ENCODE measurements at places on chromosomes 7 and 10.

GRCh38 chr10:63671317-63671937 lies 150.2 kb downstream of the REEP3 start:
- DNase-seq, result no peak

DNA sequence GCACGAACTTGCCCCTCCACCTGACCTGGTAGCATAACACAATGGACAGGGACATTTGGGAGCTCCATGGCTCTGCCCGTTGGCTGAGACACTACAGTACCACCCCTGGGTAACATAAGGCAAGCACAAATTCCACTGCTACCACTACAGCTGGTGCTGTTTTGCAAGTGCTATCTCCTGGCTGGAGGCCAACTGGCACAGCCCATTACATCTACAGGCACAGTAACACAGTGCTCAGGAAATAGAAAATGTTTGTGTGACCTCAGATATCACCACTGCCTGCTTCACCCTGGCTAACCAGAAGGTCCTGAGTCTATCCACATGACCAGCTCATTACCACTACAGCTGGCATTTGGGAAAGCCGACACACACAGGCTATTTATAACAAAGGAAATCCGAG lies 631.1 kb upstream of the MBL2 start:
- DNase-seq, result no peak

- DNase-seq, result no peak
These were observed 320.7 kb downstream of the HGF start for GRCh38 chr7:81449105-81449504.

DNA sequence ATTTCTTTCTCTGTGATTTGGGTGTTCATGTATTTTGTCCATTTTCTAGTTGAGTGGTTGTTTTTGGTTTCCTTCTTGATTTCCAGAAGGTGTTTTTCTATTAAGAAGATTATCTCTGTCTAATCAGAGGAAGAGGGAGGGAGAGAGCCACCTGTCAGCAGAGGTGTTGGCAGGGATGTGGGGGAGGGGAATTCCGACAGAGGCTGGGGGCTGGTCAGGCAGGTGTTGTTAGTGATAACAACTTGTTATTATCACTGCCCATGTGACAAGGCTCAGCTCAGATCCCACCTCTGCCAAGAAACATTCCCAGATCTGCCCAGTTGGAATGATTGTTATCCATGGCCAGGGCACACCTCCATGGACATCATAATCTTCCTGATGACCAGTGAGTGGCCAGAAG lies 293.4 kb downstream of the GFRA1 start:
- no peak for DNase-seq

DNA sequence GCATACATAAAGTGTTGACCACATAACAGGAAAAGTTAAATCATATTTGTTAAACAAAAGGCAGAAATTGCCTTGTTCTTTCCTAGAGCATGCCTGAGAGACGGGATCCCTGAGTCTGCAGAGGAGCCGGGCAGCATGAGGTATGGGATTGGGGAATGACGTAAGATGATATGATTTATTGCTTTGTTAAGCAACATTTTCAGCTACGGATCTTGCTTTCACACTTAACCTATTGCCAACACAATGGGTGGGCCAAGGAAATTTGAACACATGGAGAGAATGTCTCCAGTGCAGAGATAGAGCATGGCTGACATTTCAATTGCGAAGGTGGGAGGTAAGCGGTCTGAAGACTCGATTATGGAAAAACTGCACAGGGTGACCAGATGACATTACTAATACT lies 76.7 kb downstream of the EMX2 start:
- DNase-seq, result no peak

All from iPS DF 19.7 (cell line).